ENCODE measurements at places on chromosomes 7 and 10.

DNA sequence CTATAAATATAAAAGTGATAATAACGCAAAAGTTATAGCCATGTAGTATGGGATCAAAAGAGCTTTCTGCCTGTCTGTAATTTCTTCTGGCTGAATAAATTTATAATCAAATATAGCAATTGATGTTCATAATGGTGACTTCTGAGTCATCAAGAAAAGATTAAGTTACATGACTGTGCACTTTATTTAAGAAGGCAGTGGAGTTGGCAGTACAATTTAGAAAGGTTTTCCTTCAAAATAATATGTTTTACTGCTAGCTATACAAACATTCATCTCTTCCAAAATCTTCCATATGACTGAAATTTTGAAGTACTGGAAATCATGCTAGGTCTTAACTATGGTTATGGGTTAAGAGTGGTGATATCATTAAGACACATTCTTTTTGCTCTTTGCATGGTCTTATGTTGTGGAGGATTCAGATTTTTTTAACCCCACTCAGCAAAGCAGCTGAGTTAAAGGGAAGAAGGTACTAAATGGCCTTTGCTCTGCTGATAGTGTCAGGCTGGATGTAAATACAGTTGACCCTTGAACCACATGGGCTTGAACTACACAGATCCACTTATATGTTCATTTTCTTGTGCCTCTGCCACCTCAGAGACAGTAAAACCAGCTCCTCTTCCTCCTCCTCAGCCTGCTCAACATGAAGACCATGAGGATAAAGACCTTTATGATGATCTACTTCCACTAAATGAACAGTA lies 323.6 kb downstream of the BBS9 start:
- DNase-seq: no peak

DNA sequence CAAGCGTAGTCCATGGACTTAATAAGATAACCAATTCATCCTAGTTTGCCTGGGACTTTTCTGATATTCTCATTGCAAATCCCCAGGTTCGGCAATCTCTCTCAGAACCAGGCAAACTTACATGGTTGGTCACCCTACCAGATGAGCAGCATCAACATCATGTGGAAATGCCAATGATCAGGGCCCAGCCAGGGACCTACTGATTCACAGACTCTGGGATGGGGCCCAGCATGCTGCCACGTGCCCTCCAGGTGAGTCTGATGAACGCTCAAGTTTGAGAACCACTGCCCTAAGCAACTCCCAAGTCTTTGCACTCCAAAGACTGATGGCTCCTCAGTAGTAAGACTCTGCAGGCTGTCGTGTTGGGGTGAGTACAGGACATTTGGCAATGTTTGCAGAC lies 2.7 kb downstream of the LAMB4 start:
- no peak for DNase-seq

GRCh38 chr7:132251327-132251659 lies 325.0 kb downstream of the PLXNA4 start:
- DNase-seq: no peak

DNA sequence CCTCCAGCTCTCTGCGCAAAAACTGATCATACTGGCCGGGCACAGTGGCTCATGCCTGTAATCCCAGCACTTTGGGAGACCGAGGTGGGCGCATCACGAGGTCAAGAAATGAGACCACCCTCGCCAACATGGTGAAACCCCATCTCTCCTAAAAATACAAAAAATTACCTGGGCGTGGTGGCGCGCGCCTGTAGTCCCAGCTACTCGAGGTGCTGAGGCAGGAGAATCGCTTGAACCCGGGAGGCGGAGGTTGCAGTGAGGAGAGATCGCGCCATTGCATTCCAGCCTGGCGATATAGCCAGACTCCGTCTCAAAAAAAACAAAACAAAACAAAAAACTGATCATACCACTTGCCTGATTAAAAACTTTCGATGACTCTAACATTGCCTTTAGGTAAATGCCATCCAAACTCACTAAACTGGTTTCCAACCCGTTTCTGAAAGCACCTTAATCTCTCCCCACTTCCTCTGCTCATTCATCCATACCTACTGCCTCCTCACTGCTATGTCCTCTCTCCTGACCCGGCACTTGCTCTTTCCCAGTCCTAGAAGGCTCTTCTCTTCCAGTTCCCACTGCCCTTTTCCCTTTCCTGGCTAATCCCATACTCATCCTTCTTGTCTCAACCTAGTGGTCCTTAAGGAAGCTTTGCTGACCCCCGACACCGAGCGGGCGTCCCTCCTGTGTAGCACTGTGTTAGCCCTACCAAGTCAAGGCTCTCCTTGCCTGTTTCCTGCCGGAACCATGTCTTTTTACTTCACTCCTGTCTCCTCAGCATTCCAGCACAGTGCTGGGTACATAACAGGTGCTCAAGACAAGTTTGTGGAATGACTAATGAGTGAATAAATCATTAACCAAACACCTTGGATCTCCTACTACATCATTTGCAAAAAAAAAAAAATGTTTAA lies 686 bp upstream of the MIOS start:
- DNase-seq: no peak

GRCh38 chr7:100693312-100694097 lies 545 bp downstream of the GIGYF1 start:
- no peak for DNase-seq

DNA sequence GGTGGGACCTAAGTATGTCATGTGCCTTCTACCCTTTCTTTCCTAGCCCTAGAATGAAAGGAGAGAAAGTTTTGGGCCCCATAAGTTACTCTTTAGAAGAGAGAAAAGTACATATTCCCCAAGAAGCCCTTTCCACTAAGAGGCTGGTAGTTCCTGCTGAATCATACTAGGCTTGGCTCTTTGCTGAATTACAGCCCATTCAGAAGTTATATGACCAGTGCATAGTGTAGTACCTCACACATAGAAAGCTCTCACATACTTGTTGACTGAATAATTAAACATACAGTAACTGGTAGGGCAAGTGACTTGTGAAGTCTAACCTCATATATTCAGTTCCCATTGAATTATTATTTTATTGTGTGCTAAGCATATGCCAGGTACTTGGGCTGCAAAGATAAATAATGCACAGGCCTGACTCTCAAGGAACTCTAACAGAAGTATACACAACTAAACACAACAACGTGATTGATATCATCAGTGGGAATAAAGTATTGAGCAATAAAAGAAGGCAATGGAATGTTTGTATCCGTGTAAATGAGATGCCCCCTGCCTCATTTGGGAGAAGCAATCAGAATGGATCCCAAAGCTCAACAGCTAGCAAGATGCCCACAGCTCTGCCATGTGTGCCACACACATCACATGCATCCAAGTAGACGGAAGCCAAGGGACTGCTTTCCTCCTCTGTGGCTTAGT lies 38.9 kb upstream of the UBN2 start:
- DNase-seq: no peak

DNA sequence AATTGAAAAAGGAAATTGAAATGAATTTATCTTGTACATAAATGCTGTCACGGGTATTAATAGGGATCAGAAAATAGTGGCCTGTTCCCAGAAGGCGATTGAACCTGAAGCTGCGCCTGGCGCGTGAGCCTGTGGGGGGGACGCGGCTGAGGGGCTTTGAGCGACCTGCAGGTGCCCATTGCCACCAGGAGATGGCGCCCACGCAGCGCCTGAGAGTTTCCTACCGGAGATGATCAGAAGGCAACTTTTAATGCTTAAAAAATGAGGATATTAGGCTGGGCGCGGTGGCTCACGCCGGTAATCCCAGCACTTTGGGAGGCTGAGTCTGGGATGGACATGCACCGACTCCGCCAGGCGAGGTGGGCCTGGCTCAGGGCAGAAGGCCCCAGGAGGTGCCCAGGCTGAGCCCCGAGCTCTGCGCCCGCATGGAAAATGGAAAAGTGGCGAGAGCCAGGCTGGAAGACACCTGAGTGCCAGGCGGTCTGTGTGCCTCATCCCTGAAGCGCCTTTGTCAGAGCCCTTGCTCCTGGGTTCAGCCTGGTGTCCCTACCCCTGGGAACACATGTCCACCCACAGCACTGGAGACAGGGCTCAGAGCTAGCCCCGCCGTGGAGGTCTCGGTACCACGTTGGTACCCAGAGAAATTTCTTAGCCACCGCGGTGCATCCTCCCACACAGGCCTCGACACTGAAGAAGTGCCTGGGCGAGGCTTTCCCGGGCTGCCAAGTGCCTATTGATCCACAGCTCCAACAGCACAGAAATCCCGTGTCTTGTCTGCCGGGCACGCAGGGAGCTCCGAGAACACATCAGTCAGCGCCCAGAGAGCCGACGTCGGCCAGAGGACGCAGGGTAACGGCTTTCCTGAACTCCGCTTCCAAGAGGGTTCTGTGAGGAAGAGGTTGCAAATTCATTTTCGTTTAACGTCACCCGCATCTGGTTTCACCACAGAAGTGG lies 117.4 kb downstream of the INPP5A start:
- DNase-seq: peak; percentile 22

DNA sequence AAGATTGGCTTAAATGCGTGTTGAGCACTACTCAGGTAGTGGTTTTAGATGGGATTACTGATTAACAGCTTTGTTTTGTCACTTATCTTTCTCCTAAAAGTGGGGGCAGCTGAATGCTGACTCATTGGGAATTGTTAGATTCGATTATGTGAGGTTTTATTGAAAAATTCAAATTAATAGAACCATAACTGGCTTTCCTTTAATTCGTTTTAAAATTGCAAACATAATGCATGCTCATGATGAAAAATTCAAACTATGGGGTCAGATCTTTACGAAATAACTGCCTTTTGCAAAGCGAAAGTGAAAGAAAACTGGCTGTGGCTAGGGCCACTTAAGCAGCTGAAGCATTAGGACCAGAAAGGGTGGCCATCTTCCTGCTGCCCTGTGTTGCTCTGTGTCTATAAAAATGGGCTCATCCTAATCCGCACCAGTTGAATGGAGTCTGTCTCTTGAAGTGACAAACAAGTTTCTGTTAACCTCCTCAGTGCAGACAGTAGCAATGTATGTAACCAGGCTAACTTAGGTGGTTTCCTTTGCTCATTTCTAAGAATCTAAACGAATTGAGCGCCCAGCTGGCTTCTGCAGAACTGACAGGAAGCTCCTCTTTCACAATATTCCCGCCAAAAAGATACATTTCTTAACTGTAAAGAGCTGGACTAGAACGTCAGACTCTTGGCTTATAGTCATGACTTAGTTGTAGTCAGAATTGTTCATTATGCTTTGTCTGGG lies 27.8 kb downstream of the DENND10 start:
- no peak for DNase-seq

GRCh38 chr7:54749200-54749599 lies 9.8 kb downstream of the SEC61G start:
- DNase-seq: no peak

- DNase-seq: no peak
Observed at GRCh38 chr7:149772241-149772955, 990 bp downstream of the ZNF467 start.

DNA sequence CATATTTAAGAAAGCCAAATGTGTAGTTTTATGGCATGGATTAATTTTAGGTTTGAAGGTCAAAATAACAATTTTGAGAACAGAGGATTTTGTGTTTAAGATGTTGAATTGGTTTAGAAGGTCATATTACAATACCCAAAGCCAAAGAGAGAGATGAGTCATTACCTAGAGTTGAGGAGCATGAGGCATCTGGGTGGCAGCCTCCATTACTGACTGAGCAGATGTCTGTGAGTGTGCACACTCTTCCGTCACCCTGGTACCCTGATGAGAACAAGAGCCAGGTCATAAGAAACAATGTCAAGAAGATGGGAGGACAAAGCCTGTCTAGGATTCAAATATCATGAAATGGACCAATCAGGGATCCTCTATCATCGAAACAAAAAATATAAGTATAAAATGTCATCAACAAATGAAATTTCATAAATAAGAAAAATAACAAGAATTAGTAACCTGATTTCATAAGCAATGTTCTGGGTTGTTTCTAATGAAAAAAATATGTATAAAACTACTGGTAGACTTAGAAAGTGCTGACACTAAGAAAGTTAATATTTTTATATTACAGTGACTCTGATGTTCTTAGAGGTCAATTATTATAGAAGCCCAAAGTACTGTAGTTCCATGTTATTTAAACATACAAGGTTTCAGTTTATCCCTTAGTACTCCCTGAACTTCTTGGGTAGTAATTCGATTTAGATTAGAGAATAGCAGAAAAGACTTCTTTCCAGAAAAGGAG lies 20.0 kb downstream of the CUBN start:
- no peak for DNase-seq

DNA sequence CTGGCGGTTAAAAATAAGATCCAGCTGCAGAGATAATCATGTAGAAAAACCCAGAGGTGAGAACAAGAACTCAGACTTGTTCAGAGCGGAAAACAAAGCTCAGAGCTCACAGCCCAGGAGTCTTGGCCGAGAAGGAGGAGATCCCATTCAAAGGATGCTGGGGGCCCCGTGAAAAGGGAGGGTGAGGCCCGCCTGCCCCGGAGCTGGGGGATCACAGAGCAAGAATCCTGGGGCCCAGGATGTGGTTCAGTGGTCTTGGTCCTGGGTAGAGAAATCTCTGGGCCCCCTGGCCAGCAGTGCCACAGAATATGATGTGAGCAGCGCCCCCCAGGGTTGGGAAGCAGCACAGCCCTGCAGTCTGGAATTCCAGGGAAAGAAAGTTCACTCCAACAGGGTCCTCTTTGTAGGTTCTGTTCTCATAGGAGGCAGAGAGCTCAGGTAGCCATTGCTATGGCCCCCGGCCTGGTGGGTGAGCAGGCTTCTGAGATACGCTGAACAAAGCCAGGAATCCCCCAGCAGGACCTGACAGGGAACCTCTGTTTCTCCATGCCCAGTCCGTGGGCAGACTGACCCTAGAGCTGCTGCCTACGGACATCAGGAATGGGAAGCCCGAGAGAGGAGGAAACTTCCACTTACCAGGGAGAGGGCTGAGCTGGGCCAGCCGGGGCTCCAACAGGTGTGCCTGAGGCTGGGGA lies 77.7 kb upstream of the GNA12 start:
- no peak for DNase-seq

GRCh38 chr7:26361637-26362036 lies 70.0 kb downstream of the SNX10 start:
- no peak for DNase-seq

- DNase-seq: no peak
Observed at GRCh38 chr7:95404316-95404865, 8.2 kb upstream of the PON3 start.

- no peak for DNase-seq
Observed at GRCh38 chr7:154906736-154907355, 96.1 kb downstream of the PAXIP1 start.
